ENCODE measurements at places on chromosomes 4 and X.

GRCh38 chr4:54677416-54677815 is 19.7 kb downstream of the KIT start:
- no peak for DNase-seq

- no peak for DNase-seq
Measured at GRCh38 chr4:41575665-41576064, 37.7 kb downstream of the LIMCH1 start.

- no peak for DNase-seq
Measured at GRCh38 chrX:63488546-63489373, 137.6 kb upstream of the SPIN4 start.

- DNase-seq, result no peak
Measured at GRCh38 chr4:64729561-64729960, 320.3 kb upstream of the TECRL start.

GRCh38 chr4:37124800-37125199 is 119.7 kb upstream of the NWD2 start:
- no peak for DNase-seq

DNA sequence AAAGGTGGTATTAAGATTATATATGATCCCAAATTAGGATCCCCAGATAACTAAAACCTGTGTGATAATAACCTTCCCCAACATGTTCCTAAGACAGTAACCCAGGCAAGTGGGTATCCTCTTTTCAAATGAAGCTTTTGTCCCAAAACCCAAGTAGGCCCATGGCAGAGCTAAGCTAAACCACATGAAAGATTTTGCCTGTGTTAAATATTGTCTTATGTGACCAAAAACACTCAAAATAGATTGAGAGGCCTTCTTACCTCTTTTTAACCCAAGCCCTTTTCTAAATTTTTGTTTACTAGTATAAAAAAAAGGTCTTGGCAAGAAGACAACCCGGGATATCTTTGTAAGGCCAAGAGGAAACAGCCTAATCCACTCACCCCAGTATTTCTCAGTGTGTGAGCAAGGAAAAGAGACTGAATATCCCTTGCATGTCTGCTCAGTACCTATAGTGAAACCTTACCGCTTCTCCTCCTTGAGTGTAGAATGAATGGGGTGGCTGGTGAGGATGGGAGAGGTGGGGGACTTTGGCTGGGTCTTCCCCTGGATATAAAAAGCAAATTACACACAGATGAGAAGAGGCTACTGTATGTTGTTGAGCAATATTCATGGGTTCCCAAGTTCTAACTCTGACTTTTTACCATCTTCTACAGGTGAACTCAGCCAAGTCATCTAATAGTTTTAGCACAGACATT is 188.8 kb upstream of the BMP3 start:
- DNase-seq, result no peak

DNA sequence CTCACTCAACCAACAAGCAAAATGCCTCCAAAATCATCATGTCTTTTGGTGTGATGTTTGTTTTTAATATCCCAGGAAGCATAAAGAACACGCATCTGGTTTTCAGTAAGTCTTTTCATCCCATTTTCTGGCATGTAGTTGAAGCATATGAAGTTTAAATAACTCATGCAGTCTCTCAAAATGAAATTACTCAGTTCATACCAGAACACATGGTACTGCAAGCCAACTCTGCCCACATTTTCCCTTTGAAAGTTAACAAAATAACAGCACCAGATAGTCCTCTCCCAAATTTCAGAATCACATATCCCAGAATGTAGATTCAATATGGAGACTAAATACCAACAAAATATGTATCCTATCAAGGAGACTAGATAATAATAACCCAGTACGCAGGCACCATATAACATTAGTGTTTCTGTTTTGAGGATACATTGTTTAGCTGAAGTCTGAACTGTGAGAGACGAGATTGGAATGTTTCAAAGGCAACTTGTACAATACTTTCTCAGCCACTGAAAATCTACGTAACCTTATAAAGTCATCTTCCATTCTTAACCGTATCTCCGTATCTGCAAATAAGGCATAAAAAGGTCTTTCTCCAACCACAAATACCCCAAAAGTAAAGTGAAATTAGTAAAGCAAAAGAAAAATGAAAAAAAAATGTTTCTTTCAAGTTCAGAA is 23.1 kb downstream of the CORIN start:
- no peak for DNase-seq

DNA sequence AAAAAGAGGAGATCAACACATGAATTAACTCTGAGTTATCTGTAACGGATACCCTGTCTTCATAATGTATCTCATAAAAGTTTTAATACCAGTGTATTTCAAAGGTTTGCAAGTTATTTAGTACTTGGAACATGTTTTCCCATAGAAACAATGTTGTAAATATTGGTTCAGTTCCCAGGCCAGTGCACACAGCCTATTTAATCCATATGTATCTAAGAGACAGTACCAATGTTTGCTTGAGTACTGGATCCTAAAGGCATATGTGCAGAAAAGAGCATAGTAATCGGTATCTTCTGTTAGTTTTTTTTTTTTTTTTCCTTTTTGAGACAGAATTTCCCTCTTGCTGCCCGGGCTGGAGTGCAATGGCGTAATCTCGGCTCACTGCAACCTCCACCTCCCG is 46.1 kb downstream of the SLIT2 start:
- DNase-seq, result no peak

GRCh38 chr4:30957706-30958105 is 237.5 kb downstream of the PCDH7 start:
- DNase-seq, result no peak

DNA sequence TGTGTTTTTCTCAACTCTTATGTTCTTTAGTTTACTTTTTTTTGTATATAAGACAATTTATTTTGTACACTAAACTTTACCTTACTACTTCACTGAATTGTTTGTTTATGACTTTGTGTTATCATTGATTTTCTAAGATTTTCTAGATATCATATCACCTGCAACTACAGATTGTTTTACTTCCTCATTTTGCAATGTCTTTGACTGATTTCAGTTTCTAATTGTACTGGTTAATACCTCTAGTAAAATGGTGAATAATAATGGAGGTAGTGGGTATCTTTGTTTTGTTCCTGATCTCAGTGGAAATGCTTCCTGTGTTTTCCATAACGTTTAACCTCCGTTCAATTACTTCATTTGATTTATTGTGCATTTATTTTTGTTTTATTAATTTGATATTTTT is 490.2 kb downstream of the TLL1 start:
- DNase-seq, result no peak

DNA sequence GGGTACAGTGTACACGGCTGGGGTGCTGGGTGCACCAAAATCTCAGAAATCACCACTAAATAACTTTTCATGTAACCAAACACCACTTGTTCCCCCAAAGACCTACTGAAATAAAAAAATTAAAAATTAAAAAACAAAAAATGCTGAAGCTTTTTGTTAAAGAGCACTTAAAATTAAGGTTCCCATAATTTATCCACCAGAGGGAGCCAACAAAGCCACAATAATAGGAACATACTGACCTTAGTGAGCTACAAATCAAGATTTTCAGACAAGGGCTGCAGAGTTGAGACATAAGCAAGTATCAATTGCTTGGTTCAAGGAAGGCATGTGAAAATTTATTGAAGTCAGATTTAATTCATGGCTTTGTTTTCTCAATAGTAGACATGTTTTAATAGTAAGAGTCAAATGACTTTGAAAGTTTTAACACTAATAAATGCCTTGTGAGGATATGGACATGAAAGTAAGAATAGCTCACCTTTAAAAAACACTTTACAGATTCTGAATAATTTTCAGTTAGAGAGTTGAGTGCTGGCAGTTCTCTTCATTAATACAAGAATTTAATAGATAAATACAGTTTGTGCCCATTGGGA is 43.0 kb upstream of the SCOC start:
- no peak for DNase-seq

- DNase-seq, result no peak
Measured at GRCh38 chr4:114263233-114263632, 283.8 kb upstream of the ARSJ start.

DNA sequence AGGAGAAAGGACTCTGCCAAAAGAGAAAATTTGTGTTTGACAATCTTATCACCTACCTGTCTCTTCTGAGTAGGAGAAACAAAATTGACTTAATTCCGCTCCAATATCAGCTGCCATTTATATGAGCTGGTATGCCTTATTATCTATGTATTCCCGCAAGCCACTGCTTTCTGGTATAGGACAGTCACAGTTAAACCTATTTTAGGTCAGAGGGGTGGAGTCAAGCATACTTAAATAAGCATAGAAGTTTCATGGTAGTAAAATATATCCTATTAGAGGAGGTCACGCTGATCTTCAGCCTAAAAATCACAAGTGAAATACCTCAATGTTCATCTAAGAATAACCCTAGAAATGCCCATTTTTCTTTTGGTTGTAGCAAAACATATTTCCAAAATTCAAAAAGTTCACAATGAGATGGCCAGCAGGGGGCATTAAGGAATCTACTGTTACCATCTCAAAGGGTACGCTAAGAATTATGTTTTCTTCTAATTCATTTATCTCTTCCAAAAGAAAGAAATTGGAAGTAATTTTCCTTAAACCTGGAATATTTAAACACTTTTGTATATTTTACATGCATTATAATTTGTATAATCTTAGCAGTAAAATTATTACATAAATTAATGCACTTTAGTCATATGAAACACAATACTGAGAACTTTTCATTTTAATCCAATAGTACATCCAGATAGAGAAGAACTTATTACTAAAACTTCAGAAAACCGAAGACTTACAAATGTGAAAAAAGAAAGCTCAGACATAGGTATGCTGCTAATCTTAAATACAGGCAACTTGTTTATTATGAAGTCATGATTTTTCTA is 10.5 kb downstream of the PPAT start:
- DNase-seq, result no peak

DNA sequence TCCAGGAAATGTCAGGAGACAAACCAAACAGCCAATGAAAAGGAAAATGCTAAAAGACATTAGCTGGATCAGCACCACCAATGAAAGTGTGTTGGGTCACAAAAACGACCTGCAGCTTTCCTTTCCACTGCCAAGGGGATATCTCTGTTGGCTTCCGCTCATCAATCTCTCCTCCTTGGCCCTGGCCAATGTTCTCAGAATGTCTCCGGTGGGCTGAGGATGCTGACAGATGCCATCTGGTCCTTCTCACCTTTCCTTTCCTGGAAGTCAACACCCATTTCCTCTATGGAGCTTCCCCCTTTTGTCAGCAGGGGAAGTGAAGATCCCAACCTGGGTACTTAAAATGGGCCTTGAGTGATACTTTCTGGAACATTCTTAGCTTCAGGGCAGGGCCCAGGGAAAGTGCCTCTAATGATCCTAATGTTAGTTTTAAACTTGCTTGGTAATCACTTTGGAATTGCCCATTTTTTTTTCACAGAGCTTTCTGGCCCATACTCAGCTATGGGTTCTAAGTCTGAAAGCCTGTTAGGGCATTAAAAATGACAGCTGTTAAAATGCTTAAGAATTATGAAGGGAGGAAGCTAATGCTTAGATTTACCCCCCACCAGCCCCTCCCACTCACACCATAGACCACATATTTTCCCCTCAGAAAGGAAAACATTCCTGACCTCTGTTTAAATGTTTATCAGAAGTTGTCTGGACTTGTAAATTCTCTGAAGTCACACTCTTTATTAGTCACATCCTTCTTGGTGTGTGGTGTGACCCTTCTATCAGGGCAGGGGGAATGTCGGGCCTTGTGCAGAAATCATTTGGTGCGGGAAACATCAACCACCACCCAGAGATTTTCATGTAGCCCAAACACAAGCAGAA is 29.2 kb downstream of the IGFBP7 start:
- no peak for DNase-seq

DNA sequence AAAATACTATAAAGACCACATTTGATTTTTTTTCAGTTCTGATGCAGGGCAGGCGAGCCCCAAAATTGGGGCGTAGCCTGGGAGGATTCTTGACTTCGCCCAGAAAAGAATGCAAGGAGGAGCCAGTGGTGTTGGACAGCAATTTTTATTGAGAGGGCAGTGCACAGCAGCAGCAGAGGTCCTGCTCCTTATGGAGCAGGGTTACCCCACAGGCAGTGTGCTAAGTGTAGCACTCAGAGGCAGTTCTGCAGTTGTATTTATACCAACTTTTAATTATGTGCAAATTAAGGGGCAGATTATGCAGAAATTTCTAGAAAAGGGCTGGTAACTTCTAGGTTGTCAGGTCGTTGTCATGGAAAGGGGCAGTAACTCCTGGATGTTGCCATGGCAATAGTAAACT is 69.9 kb downstream of the GASK1B start:
- no peak for DNase-seq

DNA sequence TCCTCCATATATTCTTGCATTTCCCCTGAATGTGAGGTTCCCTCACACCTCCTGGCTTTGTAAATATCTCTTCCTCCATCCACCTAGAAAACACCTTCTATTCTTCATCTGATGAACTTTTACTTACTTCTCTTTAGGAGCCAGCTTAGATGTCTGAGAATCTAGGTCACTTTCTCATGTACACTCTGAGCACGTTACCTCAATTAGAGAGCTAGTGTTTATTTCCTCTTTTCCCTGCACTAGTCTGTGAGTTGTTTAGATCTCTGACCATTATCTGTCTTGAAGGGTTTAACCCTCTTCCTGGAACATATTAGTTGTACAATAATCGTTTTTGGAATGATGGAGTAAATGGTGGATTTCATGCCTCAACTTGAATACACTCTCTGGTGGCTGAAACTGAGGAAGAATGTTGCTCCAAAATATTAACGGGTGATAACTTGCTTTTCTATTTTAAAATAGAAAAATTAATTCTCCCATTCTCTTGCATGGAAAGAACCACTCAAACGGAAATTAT is 8.5 kb upstream of the NEIL3 start:
- DNase-seq, result no peak

- no peak for DNase-seq
Measured at GRCh38 chr4:185723631-185724260, 88.2 kb downstream of the SORBS2 start.

DNA sequence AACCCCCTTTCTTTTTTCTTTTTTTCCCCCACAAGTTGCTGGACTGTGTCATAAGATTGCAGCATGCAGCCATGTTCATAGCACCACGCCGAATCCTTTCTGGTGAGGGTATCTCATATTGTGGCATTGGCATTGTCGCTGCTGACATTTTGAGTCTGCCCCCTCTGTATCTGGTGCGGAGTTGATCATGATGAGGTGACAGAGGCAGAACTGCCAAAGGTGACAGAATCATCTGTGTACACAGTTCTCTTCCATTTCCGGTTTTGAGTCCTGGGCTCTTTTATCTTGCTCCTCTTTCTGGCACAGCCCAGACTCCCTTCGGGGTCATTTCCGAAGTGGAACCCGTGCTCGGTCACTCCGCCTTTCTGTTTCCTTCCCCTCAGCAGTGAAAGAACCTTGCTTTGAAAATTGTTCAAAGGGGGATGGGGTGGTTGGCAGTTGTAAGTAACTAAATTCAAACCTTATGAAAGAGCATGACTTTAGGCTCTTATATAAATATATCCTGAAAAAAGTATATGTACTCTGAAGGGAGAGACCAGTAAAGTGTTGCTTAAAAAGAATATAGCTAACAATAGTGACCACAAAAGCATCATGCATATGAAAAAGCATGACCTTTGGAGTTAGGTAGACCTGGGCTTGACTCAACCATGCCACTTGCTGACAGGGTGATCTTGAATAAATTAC is 55.0 kb upstream of the BMP2K start:
- peak; percentile 30 for DNase-seq

- DNase-seq, result no peak
Measured at GRCh38 chr4:129239088-129239487, 143.1 kb downstream of the C4orf33 start.
